ENCODE measurements at places on chromosomes 16 and 17.

GRCh38 chr17:30309591-30309990, 17.8 kb upstream of the BLMH start:
- DNase-seq = no peak

GRCh38 chr16:16122264-16122663, 101.0 kb downstream of the ABCC6 start:
- no peak for DNase-seq

DNA sequence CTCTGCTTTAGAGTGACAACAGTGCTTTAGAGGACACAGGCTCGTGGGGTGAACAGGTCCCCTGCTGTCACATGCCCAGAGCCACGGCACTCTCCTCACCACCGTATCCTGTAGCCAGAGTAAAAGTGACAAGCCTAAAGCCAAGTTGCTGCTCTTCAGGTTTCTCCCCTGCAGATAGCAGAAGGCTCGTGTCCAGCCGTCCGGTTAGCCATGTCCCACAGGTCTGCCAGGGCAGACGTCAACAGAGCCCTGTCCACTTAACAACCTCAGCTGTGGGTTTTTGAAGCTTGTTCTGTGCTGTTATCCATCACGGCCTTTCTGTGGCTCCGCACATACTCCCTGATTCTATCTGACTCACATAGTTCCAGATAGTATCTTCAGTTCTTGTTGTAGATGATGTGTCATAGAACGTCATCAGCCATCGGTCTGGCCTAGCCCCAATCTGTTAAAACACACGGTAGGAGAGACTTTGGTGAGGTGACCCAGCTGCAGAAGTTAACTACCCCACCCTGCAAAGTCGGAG, 100.7 kb downstream of the SOCS1 start:
- DNase-seq = no peak

- no peak for DNase-seq
Measured at GRCh38 chr16:54482892-54483574, 196.4 kb upstream of the IRX3 start.

- DNase-seq = no peak
Measured at GRCh38 chr17:79018370-79018695, 5.6 kb upstream of the C1QTNF1 start.

- no peak for DNase-seq
Measured at GRCh38 chr16:87702325-87702811, 63.4 kb downstream of the KLHDC4 start.

- peak; percentile 27 for DNase-seq
Measured at GRCh38 chr17:36602924-36603384, 1.6 kb downstream of the MRM1 start.

DNA sequence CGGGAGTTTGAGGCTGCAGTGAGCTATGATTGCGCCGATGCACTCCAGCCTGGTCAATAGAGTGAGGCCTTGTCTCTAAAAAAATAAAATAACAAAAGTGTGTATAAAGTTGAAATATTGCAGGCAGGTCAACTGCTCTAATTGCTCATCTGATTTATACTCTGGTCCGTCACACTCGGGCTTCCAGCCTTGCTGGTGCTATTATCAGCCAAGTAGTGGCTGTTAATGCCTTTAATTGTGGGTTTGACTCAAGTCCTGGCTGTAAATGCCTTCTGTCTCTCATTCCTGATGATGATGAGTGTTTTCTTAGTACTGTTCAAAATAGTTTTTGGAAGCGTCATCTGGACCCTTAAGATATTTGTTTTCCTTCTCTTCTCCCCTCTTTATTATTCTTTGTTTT, 18.4 kb downstream of the SYT17 start:
- no peak for DNase-seq

- peak; percentile 26 for DNase-seq
Measured at GRCh38 chr16:4339909-4340308, 11.2 kb downstream of the PAM16 start.

GRCh38 chr16:67537270-67537635, 8.6 kb downstream of the RIPOR1 start:
- no peak for DNase-seq

- no peak for DNase-seq
Measured at GRCh38 chr16:65933703-65934102, 432.8 kb upstream of the CDH5 start.

DNA sequence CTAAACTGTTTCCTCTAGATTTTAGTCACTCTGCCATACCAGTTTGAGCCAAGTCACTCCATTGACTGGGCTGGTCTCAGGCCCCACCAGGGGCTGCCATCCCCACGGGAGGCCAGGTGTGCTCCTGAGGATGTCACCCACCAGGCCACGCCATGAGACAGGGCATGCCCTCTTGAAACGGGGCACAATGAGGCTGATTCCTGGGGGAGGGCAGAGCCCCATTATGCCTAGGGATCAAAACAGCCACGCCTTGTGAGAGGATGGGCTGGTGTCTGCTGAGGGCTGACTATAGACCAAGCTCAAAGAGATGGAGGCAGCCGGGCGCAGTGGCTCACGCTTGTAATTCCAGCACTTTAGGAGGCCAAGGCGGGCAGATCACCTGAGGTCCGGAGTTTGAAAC, 21.5 kb downstream of the GINS2 start:
- DNase-seq = no peak

- no peak for DNase-seq
Measured at GRCh38 chr17:1493291-1493980, 950 bp upstream of the MYO1C start.

GRCh38 chr16:86319585-86320236, 190.6 kb upstream of the FOXF1 start:
- no peak for DNase-seq

DNA sequence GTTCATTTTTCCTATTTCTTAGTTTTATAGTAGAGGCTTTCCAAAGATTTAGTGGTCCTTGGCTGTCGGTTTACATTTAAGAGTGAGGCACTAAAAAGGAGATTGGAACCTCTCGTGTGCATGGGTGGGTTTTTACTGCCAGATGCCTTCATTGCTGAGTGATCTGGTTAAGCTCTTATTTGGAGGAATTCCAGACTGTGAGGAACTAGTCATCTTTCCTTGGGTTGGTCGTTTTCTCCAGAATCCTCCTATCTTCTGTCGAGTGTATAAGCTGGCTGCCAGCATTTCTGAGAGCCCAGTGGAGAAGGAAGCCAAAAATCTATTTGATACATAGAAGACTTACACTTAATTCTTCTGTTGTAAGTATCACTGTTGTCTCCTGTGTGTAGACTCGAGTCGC, 22.6 kb downstream of the IST1 start:
- DNase-seq = no peak

DNA sequence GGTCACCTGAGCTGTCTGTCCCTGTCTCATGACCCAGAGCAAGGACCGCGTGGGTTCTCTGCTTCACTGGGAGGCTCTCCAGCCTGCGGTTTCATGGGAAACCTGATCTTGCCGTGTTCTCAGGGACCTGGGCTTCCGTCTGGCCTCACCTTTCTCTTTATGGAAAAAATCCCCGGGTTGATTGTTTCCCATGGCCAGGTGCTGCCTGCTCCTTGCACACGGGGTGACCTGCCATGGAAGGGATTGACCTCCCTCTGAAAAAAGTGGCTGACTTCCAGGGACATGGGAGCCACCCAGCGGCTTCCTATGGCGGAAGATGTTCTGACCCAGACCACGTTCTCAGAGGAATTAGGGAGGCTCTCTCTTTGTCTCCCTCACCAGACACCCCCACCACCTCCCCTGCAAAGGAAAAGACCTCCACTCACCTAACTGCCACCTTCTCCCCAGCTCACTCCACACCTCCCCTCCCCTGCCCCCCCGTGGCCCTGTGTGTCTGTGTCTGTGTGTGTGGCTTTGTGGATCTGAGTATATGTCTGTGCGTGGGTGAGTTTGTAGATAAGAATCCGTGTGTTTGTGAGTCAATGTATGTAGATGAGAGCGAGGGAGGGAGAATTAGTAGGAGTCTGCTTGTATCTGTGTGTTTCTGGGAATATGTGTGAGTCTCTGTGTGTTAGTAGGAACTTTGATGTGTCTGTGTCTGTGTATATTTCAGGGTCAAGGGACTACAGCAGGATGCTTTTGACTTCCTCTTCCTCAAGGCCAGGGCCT, 154.6 kb downstream of the NTN1 start:
- no peak for DNase-seq

DNA sequence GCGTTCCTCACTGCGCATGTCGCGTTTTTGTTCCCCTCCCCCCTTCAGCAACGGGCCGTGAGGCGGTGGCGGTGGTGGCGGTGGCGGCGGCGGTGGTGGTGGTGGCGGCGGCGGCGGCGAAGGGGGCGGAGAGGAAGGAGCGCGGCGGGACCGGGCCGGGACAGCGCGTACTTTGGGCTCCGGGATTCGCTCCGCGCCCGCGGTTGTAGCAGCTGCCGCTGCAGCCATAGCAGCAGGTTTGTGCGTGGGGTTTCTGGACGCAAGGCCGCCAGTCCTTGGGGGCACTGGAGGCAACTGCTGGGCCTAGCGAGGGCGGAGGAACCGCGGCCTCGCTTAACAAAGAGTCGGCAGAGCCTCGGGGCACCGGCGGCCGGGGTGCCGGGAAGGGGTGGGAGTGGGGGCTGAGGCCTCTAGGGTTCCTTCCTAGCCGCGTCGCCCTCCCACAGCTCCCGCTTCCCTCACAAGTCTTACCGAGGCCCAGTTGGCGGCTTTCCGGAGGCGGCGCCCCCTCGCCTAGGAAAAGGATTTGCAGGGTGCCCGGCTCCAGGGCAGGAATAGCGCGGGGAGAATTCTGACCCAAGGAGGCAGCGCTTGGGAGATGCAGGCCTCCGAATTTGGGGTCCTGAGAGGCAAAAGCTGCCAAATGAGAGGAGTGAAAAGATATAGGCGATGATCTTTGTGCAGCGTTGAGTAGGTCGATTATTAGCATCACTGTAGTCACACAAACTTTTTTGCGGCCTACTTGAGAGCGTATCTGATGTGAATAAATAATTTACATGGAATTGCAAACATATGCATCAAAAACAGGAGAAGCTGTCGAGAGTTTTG, at the start of gene DDX42:
Gene DDX42 (plus strand): TSS at position 30 of the 828 bp plus-strand sequence. CDS start 12,880 bp downstream, outside the sequence.
- peak; percentile 84 for DNase-seq

DNA sequence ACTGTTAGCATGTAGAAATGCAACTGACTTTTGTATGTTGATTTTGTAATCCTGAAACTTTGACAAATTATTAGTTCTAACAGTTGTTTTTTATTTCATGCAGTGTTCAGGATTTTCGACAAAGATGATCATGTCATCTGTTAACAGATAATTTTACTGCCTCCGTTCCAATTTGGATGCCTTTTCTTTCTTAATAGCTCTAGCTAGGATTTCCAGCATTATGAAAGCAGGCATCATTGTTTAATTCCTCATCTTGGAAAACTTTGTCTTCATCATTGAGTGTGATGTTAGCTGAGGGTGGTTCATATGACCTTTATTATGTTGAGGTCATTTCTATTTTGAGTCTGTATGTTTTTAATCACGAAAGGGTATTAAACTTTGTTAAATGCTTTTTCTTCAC, 31.9 kb downstream of the RMI2 start:
- DNase-seq = no peak

GRCh38 chr16:82641336-82641984, 14.7 kb downstream of the CDH13 start:
- no peak for DNase-seq

DNA sequence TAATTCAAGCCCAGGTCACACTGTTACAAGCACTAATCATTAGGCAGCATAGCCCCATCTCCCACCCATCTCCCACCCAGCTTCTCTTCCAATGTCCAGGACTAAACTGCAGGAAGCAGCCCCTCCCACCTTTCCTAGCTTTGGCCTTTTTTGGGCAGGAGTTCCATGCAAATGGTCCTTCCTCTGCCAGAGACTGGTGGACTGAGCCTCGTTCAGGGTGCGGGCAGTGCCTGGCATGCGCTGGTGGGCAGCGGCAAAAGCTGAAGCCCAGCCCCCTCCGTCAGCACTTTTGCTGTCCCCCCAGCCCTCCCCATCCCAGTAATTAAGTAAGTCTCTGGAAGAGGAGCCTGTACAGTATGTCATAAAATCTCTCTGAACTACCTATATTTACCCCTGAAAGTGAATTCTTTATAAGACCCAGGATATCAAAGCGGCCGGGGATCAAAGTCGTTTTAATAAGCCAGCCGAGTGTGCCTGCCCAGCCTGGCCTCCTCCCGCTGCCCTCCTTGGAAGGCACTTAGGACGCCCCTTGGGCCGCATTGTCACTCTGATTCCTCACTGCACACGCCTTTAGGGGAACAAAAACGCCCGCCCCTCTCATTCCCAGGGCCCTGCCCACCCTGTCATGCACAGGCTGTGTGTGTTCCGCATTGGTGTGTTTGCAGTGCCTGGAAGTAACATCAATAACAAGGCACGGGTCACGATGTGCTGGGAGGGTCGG, 109.9 kb downstream of the IRX5 start:
- no peak for DNase-seq

DNA sequence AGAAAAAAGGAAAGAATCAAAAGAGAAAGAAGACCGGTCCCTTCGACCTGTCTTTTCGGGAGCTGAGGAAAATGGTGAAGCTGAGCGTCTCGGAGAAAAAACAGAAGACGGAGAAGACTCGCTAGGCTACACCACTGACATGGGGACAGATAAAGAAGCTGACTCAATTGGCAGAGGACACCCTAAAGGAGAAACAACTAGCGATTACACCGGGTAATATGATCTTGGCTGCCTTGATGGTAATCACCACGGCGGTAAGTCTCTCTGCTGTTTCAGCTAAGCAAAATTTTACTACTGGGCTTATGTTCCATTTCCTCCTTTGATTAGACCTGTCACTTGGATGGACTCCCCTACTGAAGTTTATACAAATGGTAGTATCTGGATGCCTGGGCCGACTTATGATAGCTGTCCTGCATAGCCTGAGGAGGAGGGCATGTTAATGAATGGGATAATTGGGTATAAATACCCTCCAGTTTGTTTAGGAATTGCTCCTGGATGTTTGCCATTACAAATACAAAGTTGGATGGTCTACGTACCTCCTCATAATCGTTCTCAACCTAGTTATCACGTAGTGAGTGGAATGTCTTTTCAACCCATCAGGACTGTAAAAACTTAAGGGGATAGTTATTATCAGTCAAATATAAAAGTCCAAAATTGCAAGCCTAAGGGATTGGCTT, 24.1 kb downstream of the ALOX15B start:
- DNase-seq = no peak

- DNase-seq = no peak
Measured at GRCh38 chr17:65559804-65560627, 1.4 kb downstream of the AXIN2 start.

DNA sequence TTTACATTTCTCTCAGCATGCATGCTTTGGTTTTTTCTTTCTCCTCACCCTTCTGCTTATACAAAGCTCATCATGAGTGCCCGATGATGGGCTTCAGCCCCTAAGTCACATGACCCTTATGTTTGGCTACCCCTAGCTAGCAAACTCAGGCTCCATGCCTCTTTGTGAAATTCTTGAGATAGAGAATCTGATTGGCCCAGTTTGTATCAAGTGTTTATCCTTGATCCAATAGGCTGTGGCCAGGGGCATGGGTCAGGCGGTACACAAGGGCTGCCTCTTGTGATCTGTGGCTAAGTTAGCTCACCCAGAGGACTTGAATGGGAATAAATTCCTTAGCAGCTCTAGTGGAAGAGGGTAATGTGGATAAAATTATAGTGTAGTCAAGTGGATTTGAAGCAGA, 11.5 kb upstream of the TOX3 start:
- no peak for DNase-seq

GRCh38 chr16:22928882-22929435, 115.0 kb downstream of the HS3ST2 start:
- no peak for DNase-seq
